PC-3 (cell line): ENCODE measurements at places on chromosomes 13 and 19. TPM values are rescaled to one million over a fixed set of nuclear protein-coding genes. Genes with fewer than 3 reads are reported as not detected.
A peak's percentile ranks its signal among the peaks of the same experiment; 100 is the strongest.

GRCh38 chr19:48659768-48660167 lies 13.0 kb downstream of the NTN5 start:
- DNase-seq: no peak
- no peaks in the 10 kb centered on the region for H3K36me3 ChIP-seq
- no peak overlapping the region for H3K27ac ChIP-seq
- H3K4me3 ChIP-seq: no peak overlapping the region

DNA sequence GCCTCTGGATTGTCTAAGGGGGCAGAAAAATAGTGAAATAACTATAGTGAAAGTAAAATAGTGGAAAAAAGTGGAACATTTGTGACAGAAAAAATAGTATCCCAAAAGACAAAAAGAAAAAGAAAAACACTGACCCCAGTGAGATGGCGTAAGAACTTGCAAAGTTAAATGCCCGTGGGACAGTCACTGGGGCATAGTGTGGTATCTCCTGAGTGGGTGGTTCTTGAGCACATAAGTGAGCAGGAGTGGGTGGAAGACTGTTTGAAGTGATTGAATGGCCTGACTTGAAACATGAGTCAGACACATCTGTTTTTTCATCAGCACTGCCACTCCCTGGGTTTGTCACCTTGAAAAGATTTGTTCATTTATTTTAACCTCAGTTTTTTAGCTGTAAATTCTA lies 2.5 kb downstream of the ZNF430 start:
- peak overlapping the region; percentile 81 for H3K4me3 ChIP-seq
- H3K27me3 ChIP-seq: no peaks in the 10 kb centered on the region
- peaks cover 47% of the 10 kb centered on the region for H3K36me3 ChIP-seq
- peak; percentile 66 for DNase-seq
- H3K27ac ChIP-seq: peak overlapping the region; percentile 98

DNA sequence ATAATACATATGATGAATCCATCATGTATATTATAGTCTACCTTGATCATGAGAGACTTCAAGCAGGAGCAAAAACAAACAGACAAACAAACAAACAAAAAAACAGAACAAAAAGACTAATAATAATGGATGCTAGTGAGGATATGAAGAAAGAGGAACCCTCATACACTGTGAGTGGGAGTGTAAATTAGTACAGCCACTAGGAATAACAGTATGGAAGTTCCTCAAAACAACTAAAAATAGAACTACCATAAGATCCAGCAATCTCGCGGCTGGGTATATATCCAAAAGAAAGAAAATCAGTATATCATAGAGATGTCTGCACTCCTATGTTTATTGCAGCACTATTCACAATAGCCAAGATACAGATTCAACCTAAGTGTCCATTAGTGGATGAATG lies 7.0 kb upstream of the DLEU7 start:
- no peak overlapping the region for H3K27ac ChIP-seq
- H3K4me3 ChIP-seq: no peak overlapping the region
- no peak for DNase-seq
- H3K4me1 ChIP-seq: no peaks in the 10 kb centered on the region

- H3K4me3 ChIP-seq: peak overlapping the region; percentile 75
- H3K27me3 ChIP-seq: no peaks in the 10 kb centered on the region
- peaks cover 16% of the 10 kb centered on the region for H3K4me1 ChIP-seq
- peak overlapping the region; percentile 86 for H3K27ac ChIP-seq
- H3K36me3 ChIP-seq: peaks cover 13% of the 10 kb centered on the region
Observed at GRCh38 chr19:45529420-45529785, 22.1 kb downstream of the VASP start.

CD209 gene
- total RNA-seq: not detected in 2 replicates

LHB gene
- not detected in 2 replicates for total RNA-seq

BIVM gene
- 6.0 and 6.7 TPM in 2 replicates for total RNA-seq
